ENCODE measurements at places on chromosomes 16 and 17.

DNA sequence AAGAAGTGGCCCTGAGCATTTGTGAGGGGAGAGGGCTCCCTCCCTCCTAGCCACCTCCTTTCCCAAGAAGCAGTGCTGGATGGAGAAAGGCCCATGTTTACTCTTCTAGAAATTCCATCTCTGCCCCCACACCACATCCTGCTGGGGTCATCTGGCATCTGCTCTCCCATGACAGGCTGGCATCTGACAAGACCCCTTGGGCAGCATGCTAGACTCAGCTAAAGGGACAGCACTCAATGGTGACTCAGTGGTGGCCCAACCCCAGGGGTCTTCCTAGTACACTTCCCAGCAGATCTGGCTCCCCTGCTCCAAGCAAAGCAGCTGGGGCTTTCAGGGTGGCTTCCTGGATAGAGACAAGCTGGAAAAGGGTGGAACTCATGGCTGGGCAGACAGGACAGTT lies 14.4 kb downstream of the SLC38A7 start:
- H3K36me3 ChIP-seq = peaks cover 11% of the 10 kb centered on the region
- no peak for DNase-seq
- no peak overlapping the region for H3K4me3 ChIP-seq
- H3K27ac ChIP-seq = peak overlapping the region; percentile 86
- no peaks in the 10 kb centered on the region for H3K4me1 ChIP-seq

GRCh38 chr16:86018487-86018886 lies 119.5 kb downstream of the IRF8 start:
- no peak for DNase-seq
- peaks cover 4% of the 10 kb centered on the region for H3K36me3 ChIP-seq
- peaks cover 59% of the 10 kb centered on the region for H3K27me3 ChIP-seq

GRCh38 chr17:75350706-75351105 lies 54.8 kb downstream of the GRB2 start:
- no peak overlapping the region for H3K27ac ChIP-seq
- H3K4me1 ChIP-seq = peaks cover 40% of the 10 kb centered on the region
- peaks cover 12% of the 10 kb centered on the region for H3K36me3 ChIP-seq
- no peak overlapping the region for H3K4me3 ChIP-seq
- no peaks in the 10 kb centered on the region for H3K27me3 ChIP-seq
- DNase-seq = no peak

- no peaks in the 10 kb centered on the region for H3K36me3 ChIP-seq
- peaks cover 51% of the 10 kb centered on the region for H3K4me1 ChIP-seq
- DNase-seq = peak; percentile 17
- peak overlapping the region; percentile 93 for H3K27ac ChIP-seq
- no peaks in the 10 kb centered on the region for H3K27me3 ChIP-seq
These were observed 24.6 kb upstream of the LRRC75A start for GRCh38 chr17:16516594-16517051.

- H3K4me1 ChIP-seq = no peaks in the 10 kb centered on the region
- no peaks in the 10 kb centered on the region for H3K27me3 ChIP-seq
- no peak overlapping the region for H3K4me3 ChIP-seq
- no peak overlapping the region for H3K27ac ChIP-seq
- H3K36me3 ChIP-seq = no peaks in the 10 kb centered on the region
These were observed 356.3 kb upstream of the SOX9 start for GRCh38 chr17:71764505-71764904.

DNA sequence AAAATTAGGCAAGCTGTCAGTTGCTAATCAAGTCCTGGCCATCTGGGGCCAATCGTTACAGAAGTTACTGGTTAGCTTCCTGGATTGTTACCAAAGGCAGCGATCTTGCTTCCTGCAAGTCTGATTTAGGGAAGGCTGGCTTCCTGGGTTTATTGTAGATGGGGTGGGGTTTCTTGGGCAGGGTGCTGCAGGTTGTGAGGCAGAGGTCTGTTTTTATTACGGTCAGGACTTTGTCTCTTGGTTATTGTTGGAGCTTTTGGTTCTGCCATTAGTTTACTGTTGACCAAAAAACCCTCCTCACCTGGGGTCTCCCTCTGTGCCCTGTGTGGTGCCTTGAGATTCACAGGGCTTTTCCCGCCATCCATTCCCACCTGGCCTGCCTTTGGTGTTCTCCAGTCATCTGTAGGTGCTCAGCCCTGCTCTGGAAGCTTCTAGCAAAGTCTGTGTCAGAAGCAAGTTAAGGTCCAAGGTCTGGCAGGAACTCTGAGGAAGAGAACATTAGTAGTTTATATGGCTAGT lies 36.9 kb downstream of the SLC47A1 start:
- no peak overlapping the region for H3K4me3 ChIP-seq
- H3K27me3 ChIP-seq = no peaks in the 10 kb centered on the region
- H3K4me1 ChIP-seq = no peaks in the 10 kb centered on the region
- no peak overlapping the region for H3K27ac ChIP-seq

- no peaks in the 10 kb centered on the region for H3K36me3 ChIP-seq
- peak within 1 kb of the TSS; percentile 97 for H3K4me3 ChIP-seq
- H3K4me1 ChIP-seq = peaks cover 6% of the 10 kb centered on the region
- H3K27me3 ChIP-seq = peaks cover 2% of the 10 kb centered on the region
- H3K27ac ChIP-seq = peak within 1 kb of the TSS; percentile 75
These were observed at the start of gene CALCOCO2 for GRCh38 chr17:48830840-48831548. Gene CALCOCO2, plus strand, starts transcription at chr17:48831035. Its CDS starts 10,673 bp downstream, at chr17:48841708.

DNA sequence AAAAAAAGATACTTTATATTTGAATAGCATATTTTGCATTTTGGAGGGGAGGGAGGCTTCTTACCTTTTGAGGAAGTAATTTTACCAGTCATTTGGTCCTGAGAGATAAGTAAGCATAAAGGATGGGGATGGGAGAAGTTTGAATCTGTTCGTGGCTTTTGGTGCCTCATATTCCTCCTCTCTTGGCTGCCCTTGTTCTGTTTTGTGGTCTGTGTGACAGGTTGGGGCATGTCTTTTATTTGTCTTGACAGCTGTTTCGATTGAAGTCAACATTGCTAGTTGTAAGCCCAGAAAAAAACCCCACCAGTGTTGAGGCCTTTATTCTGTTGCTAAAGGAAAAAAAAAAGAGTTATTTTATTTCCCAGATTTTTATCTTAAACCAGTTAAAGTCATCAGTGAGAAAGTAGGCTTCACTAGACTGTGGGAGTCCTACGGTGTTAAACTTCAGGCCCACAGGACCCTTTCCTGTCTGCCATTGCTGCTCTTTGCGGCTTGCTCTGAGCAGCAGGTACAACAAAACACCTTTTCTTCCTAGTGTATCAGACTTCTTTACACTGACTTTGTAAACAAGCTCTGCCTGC lies 11.4 kb downstream of the SLC7A6 start:
- H3K36me3 ChIP-seq = no peaks in the 10 kb centered on the region
- no peak overlapping the region for H3K4me3 ChIP-seq
- peaks cover 5% of the 10 kb centered on the region for H3K4me1 ChIP-seq
- no peaks in the 10 kb centered on the region for H3K27me3 ChIP-seq

DNA sequence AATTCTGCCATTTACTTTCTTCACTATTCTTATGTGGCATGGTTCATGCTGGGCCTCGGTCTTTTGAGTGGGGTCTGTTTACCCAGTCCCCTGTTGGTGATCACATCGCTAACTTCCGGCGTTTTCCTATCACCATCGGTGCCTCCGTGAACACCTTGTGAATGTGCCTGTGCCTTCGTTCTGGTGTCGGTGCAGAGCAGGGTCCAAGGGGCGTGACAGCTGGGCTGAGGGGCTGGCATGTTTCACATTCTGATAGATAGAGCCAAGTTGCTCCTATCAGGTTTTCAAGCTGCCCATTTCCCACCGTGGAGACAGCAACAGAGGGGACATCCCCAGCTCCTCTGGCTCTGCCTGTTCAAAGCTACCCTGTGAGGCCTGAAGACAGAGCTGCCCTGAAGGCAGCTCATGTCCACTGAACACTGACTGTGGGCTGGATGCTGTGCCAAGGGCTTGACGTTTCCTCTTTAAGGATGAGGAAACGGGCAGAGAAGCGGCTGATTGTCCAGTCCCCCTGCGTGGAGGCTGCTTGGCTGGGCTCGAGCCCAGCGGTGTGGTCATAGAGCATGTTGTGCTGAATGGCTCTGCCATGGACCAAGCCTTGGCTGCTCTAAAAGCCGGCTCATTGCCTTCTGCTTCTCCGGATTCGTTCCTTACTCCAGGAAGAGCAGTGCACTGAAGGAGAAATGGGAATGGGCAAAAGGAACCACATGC lies 17.0 kb downstream of the DHODH start:
- no peaks in the 10 kb centered on the region for H3K4me1 ChIP-seq
- no peaks in the 10 kb centered on the region for H3K27me3 ChIP-seq
- no peak overlapping the region for H3K27ac ChIP-seq
- peaks cover 4% of the 10 kb centered on the region for H3K36me3 ChIP-seq

GRCh38 chr16:66521951-66522771 lies 27.8 kb downstream of the TK2 start:
- no peak for DNase-seq
- H3K27ac ChIP-seq = peak overlapping the region; percentile 92
- no peaks in the 10 kb centered on the region for H3K27me3 ChIP-seq
- H3K4me1 ChIP-seq = peaks cover 24% of the 10 kb centered on the region
- H3K36me3 ChIP-seq = peaks cover 10% of the 10 kb centered on the region

- H3K27me3 ChIP-seq = no peaks in the 10 kb centered on the region
- DNase-seq = no peak
- peaks cover 7% of the 10 kb centered on the region for H3K36me3 ChIP-seq
These were observed 33.5 kb downstream of the GRB2 start for GRCh38 chr17:75371981-75372380.

GRCh38 chr16:84054271-84054670 lies 11.7 kb upstream of the SLC38A8 start:
- no peaks in the 10 kb centered on the region for H3K27me3 ChIP-seq
- H3K4me3 ChIP-seq = no peak overlapping the region
- peaks cover 6% of the 10 kb centered on the region for H3K36me3 ChIP-seq
- peaks cover 7% of the 10 kb centered on the region for H3K4me1 ChIP-seq
- H3K27ac ChIP-seq = no peak overlapping the region

- DNase-seq = no peak
- H3K27me3 ChIP-seq = no peaks in the 10 kb centered on the region
- H3K4me3 ChIP-seq = peak overlapping the region; percentile 38
- no peak overlapping the region for H3K27ac ChIP-seq
- no peaks in the 10 kb centered on the region for H3K4me1 ChIP-seq
These were observed 4.4 kb downstream of the UBALD1 start for GRCh38 chr16:4610011-4611005.

DNA sequence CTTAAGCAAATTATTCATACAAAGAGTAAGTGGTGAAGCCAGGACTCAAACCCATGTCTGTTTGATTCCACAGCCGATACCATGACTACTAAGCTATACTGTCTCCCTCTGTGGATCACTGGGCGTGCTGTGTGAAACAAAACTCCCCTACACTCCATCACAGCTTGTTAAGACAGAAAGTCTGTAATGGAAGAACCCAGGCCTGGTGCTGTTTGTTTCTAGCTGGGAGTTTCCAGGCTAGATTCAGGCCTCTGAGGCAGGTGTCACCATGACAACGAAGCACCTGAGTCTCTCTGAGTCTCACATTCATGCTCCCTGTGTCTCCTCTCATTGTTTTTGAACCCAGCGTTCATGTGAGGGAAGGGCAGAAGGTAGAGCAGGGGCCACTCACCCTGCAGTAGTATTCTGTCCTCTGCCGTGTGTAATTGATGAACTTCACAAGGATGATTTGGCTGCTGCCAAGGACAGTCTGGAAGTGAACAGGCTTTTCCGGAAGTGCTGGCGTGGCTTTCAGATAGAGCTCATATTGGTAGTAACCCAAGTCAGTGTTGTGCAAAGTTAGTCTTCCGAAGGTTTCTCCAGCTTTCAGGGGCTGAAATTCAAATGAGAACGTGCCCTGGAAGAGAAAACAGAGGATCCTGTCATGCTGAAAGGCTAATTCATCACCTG lies 8.6 kb upstream of the VAC14 start:
- no peak for DNase-seq
- H3K36me3 ChIP-seq = no peaks in the 10 kb centered on the region
- H3K4me1 ChIP-seq = no peaks in the 10 kb centered on the region

DNA sequence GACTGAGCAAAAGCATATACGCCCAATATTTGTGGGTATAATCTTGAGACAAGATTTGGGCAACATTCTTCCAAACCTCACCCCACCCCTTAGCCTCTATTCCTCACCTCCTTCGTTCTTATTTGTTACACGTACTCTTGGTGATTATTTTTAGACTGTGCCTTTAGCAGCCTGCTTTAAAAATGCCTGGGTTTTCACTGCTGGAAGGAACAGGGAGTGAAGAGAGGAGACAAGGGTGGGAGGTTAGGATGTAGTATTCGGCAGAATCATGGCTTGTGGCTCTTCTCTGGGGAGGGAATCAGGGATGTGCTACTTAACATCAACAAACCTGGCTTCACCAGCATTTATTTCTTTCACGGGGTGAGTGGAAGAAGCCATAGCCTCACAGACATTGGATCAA lies 11.6 kb downstream of the ALKBH5 start:
- no peak overlapping the region for H3K4me3 ChIP-seq
- peaks cover 12% of the 10 kb centered on the region for H3K4me1 ChIP-seq
- no peaks in the 10 kb centered on the region for H3K27me3 ChIP-seq
- DNase-seq = no peak
- no peak overlapping the region for H3K27ac ChIP-seq
- H3K36me3 ChIP-seq = peaks cover 5% of the 10 kb centered on the region

- no peak for DNase-seq
- peaks cover 21% of the 10 kb centered on the region for H3K36me3 ChIP-seq
- no peaks in the 10 kb centered on the region for H3K27me3 ChIP-seq
- peaks cover 19% of the 10 kb centered on the region for H3K4me1 ChIP-seq
These were observed 5.5 kb upstream of the RAPGEFL1 start for GRCh38 chr17:40171750-40172149.

GRCh38 chr17:50448643-50449042 lies 20.0 kb downstream of the CHAD start:
- no peak overlapping the region for H3K27ac ChIP-seq
- H3K36me3 ChIP-seq = no peaks in the 10 kb centered on the region
- no peak overlapping the region for H3K4me3 ChIP-seq
- DNase-seq = no peak

DNA sequence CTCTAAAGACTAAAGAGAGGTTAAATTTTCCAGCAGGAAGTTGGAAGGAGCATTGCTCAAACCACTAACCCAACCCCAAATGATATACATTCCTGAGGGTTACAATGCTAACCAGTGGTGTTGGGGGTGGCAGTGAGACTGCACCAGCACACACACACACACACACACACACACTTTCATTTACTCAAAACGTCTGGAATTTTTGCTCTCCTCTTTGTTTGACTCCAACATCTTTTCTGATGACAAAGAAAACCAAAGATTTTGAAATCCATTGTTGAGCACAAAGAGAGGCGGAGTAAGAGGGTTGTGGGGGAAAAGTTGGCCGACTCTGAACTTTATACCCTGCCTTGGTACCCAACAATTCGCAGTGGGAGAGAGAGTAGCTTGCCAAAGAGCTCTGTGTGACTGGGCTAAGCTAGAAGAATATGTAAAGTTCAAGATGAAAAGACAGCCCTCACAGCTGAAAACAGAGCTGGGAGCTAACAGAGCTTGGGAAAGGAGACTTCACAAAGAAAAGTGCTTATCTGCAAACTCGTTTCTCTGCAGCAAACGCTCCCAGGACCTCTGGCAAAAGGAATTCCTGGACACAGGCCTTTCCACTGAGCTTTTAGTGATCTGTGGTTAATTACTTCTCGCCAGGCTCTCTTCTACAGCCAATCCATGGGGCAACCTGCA lies 426.0 kb upstream of the CDH11 start:
- H3K4me3 ChIP-seq = peak overlapping the region; percentile 18
- H3K27ac ChIP-seq = peak overlapping the region; percentile 90

DNA sequence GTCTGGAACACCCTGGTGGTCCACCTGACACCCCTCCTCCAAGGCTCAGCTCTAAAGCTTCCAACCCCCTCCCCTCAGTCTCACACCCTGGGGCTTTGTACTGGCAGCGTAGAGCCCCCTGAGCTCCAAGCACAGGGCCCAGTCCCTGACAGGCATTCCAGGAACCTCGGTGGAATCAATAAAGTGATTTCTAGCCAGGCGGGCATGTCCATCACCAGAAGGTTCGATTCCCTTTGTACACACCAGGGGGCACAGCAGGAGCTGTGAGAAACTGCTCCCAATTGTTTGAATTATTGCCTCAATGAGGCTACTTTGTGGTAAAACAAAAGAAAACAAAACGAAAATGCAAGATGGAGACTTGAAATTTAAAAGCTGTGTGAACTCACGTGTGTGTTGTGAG lies 51.8 kb downstream of the SMPD3 start:
- H3K4me1 ChIP-seq = peaks cover 7% of the 10 kb centered on the region
- H3K36me3 ChIP-seq = no peaks in the 10 kb centered on the region
- peaks cover 4% of the 10 kb centered on the region for H3K27me3 ChIP-seq
- H3K27ac ChIP-seq = no peak overlapping the region
- peak; percentile 16 for DNase-seq

Data from neural crest cell (in vitro differentiated cells).